ENCODE measurements at places on chromosomes 6 and 20.

DNA sequence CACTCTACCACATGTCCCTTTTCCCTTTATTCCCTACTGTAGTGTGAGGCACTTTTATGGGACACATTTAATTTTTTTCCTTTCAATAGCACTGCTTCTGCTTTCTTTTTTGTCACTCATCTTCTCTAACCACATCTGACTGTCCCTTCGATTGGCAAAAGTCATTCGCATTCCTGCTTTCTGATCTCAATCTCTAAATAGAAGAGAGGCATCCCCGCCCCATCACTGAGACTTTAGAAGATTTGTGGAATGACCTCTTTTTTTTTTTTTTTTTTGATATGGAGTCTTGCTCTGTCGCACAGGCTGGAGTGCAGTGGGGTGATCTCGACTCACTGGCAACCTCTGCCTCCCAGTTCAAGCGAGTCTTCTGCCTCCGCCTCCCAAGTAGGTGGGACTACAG, 9.1 kb downstream of the ZNF292 start:
- DNase-seq, result no peak

DNA sequence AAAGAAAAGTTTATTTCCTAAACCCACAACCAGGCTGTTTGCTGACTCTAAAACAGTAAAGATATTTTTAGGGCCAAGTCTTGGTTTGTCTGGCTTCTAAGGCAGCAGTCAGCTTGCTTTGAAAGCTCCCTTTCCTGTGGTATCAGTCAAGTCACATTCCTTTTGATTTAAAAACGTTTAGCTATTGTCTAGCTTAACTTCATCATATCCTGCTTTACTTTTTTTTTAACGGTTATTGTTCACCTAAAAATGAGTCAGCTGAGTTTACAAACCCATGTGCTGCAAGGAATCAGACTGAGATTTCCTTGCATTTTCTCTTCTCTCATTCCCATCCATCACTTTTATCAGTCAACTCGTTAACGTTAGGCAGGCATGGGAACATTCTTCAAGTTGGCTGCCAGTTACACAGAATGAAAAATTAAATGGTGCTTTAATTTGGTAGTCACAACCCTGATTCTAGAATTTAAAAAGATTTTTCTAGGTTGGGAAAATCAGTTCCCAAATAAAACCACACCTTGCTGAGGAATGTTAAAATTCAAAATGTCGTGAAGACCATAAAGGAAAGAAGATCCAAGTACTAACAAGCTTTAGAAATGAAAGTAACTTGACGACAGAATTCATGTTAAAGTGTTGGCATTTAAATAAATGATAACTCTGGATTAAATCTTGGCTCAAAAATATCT, 45.9 kb downstream of the ELOVL5 start:
- DNase-seq, result no peak

DNA sequence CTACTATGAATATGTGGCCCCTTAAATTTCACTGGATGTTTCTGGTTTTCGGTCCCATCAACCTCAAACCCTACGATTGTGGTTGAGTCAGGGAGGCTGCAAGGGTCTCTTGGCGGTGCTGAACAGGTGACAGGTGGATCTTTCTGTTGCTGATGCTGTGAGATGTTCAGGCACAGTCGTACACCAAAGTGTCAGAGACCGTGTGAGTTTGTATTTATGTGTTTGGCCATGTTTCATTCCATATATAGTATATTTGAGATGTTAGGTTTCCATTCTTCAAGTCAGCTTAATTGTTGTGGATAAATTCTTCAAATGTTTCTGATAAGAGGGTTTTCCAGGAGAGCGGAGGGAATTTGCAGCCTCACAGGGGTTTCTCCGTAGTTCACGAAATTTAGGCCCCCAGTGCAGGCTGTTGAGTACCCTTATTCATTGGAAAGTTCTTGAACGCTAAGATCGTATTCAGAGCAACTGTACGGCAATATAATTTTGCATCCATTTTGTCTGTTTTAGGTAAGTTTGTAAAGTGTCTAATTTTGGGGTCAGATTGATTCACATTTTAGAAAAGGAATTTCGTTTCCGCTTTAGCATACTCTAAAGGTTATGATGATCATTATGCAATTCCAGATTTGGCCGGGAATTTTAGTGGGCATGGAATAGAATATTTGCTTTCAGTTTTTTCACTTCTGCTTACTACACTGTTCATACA, 1.2 kb downstream of the TAB2 start:
- peak; percentile 3 for DNase-seq

DNA sequence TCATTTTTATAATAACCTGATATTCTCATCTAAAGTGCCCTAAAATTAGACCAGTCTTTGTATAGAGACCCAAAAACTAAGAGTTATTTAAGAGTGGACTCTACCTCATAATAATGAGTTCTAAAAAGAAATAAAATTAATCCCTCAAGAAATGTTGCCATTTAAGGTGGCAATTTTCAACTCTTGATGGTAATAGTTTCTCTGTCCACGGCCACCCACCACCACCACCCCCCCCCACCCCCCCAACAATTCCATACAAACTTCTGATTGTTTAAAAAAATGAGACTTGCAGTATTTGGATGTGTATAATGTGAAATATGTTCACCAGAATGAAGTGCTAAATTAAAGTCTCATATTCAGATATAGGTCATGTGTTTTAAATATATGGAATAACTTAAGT, 2.4 kb downstream of the MAP7 start:
- no peak for DNase-seq

DNA sequence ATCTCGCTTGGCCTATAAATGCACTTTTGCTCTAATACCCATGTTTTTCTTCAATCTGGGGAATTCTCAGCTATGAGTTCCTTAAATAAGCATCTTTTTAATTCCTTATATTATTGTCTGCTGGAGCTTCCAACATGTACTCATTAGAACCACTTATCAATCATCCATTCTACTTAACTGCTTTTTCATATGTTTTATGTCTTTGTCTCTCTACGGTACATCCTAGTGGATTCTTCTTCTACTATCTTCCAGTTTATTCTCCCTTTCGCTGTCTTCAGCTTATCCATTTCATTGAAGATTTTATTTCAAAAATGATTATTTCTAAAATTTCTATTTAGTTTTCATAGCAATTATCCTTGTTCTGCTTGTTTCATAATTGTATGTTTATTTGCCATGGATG, 12.4 kb upstream of the ZSCAN16 start:
- no peak for DNase-seq

DNA sequence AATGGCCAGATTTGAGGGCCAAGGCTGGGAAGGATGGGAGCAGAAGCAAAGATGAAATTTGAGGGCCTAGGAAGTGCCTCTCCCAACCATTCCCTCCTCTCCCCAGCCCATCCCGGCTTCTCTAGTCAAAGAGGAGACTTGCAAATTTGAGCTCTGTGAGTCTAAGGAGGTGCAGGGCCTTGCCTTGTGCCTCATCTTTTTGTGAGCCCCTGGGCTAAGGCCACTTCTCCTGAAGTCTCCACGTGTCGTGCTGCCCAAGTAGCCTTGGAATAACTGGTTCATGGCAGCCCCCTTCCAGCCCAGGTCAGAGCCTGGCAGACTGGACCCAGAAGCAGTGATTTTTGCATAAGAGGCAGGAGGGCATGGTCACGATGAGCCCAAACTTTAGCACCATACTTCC, 6.7 kb downstream of the PTGIS start:
- no peak for DNase-seq

DNA sequence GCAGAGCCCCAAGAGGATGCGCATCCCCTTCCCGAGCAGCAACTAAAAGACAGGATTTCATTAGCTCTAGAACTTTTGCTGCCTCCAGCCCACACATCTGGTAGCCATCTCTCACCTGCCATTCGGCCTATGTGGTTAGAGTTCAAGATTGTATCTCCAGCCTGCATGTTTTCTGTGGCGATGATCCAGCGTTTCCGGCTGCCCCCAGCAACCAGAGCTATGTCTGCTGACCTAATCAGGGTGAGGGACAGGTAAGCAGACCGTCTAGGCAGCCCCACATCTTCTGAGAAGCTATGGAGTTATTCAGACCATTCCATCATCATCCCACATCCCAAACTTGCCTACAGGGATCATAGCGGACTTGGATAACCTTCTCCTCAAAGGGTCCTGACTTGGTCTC, 2.3 kb upstream of the CUL7 start:
- no peak for DNase-seq

GRCh38 chr20:55919956-55920355, 85.4 kb downstream of the CBLN4 start:
- no peak for DNase-seq

GRCh38 chr6:103042336-103042735, 1648.8 kb downstream of the GRIK2 start:
- DNase-seq, result no peak

DNA sequence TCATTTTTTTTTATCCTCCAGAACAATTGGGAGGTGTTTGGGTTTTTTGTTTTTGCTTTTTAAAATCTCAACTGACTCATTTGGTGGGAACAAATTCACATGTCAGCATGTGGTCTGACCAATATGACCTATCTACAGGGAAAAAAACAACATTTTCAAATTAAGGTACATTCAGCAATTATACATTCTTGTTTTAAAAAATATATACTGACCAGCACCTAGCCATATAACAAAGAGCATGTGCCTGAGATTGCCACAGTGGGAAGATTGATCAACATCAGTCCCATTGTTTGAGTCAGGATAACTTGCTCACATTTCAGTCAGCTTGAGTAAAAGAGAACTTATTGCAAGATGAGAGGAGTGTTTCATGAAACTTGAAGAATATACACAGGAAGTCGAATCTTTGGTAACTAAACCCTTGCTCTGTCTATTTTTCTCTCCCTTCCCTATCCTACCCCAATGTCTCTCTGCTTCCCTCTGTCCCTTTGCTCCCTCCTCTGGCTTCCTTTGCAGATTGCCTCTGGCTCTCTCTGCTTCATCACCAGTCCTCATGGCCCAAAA, 163.2 kb upstream of the TAB2 start:
- no peak for DNase-seq
